ENCODE measurements at places on chromosomes 2 and 18. TPM values are rescaled to one million over a fixed set of nuclear protein-coding genes. Genes with fewer than 3 reads are reported as not detected.

DNA sequence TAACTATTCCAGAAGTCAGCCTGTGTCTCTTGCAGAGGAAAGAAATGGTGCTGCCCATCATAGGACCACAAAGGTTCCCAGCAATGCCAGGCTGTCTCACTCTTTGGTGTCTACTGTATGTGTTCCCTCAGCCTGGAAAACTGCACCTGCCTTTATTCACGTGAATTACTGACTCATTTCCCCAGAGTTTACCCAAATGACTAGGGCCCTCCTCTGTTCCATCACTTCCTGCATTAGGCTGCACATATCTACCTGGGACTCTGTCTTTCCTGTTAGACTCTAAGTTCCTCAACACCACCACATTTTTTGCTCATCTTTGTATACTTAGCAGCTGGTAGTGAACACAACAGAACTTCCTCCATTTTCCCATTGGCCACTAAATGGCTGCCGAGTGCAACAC lies 188.3 kb downstream of the FHOD3 start:
- no peak for DNase-seq

- DNase-seq, result peak; percentile 97
Measured at GRCh38 chr2:133773854-133774653, 205.8 kb upstream of the NCKAP5 start.

Gene MC5R
- total RNA-seq, result not detected

DNA sequence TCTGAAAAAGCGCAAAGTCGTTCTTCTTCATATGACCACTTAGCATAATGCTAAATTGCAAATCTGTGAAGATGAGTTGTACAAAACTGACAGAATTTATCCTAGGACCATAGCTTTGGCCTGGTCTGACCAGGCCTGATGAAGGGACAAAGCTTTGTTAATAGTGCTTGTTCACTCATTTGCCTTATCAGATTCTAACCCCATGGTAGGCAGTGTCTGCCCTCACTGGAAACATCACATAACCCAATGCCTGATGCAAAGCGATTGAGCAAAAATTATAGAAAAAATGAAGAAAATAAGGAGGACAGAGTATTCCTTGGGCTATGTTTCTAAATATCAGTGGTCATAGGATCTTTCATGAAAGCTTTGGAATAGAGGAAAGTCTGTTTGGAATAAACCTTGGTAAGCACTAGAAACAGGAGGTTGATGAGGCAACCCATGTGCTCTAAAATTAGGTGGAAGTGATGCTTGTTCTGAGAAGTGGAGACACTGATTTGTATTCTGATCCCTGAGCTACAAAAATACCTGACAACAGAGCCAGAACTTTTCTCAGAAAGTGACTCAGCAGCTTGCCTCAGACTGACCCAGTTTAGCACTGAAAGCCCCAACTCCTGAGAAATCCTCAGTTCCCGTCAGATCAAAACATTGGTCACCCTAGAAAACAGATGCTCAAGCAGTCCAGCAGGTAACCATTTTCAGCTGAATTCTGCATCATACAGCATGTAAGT lies 131.4 kb upstream of the MAPRE2 start:
- no peak for DNase-seq

Gene FAM117B
- total RNA-seq, result 2.4 TPM

Gene CNNM3
- 4.3 TPM for total RNA-seq

Gene CRYGC
- not detected for total RNA-seq
